ENCODE measurements at places on chromosomes 5 and 9.

GRCh38 chr9:101027733-101028345 lies 688 bp upstream of the PLPPR1 start:
- no peak for DNase-seq

DNA sequence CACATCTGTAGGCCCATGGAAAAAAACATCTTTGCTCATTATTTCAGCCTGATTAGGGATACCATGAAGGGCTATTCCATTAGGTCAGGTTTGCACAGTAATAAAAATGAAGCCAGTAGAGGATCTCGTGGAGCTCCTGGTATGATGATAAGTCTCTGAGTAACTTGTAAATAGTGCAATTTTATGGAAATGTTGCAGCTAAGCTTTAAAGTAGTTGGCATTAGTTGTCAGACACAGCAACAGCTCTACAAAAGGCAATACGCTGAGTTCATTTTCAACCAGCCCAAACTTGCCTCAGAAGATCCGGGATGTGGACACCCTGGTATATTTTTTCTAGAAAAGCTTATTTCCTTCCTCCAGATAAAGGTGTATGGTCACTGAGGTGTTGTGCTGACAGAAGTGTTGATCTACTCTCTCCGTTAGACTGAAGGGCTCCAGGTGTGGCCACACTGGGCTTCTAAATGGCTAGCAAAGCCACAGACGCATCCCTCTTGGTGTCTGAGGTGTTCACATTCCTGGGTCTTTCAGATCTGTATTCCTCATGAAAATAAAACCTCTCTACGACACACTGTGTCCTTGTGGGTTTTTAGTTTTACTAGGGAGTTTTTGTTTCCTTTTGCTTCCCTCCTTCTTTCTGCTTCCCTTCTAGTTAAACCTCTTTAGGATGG lies 141.6 kb downstream of the GHR start:
- DNase-seq, result no peak

- DNase-seq, result no peak
Measured at GRCh38 chr5:42991404-42992087, 48.6 kb downstream of the ANXA2R start.

DNA sequence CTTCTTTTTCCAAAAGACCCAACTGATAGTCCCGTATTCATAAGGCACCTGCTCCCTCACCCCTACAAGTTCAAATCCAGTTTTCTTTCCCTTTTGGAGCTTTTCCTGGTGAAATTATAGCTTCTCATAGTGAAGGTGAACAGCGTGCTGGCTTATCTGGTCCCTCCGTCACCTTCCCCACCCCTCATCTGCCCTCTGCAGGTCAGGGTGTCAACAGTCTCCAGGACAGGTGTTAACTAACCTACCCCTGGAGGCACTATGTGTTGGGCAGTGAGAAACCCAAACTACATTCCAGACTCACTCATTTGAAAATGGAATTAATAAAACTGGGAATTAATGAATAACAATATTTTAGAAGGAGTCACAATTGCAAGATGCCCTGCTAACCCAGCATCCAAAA lies 109.0 kb upstream of the TAS2R1 start:
- DNase-seq, result no peak

- no peak for DNase-seq
Measured at GRCh38 chr9:74942801-74943200, 9.9 kb downstream of the C9orf40 start.

- DNase-seq, result no peak
Measured at GRCh38 chr5:140828362-140828737, 590 bp downstream of the PCDHA6 start.

GRCh38 chr9:70535546-70536323 lies 121.3 kb upstream of the KLF9 start:
- DNase-seq, result no peak

- DNase-seq, result no peak
Measured at GRCh38 chr5:166624573-166624972, 1666.9 kb upstream of the WWC1 start.

GRCh38 chr5:60352992-60353599 lies 346.9 kb downstream of the DEPDC1B start:
- no peak for DNase-seq

GRCh38 chr9:13979941-13980318 lies 334.0 kb downstream of the NFIB start:
- no peak for DNase-seq

DNA sequence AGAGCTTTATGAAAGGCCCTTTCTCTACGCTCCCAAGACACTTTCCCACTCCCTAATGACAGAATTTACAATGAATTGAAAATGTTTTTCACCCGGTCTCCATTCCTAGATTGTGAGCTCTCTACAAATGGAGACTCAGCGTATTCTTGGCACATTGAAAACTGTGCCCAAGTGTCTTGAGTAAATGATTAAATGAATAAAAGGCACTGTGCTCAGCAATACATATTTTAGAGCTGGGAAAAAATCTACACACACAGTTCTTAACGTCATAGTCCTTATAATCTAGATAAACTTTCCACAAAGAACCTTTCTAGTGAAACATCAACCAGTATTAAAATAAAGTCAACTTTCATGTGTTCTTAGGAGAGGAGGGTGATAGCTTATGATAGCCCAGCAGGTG lies 634.0 kb downstream of the RAB3C start:
- DNase-seq, result no peak

- no peak for DNase-seq
Measured at GRCh38 chr5:115455301-115455707, 89.3 kb downstream of the FEM1C start.

DNA sequence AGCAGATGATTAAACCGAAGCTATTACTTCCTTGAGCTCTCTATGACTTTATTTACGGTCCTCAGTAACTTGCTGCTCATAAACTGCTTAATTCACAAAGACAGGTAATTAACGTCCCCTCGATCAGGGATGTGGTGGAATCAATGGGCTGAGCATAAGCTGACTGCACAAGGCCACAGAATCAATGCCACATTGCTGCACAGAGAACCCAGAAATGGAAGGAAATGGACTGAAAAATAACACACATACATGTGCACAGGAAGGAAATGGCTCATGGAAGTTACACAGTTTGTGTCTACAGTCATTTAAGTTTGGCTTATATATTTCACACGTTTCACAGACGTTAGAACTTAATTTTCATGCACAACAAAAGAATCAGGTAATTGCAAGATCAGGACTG lies 118.3 kb upstream of the KLF9 start:
- no peak for DNase-seq

- no peak for DNase-seq
Measured at GRCh38 chr5:124056326-124056990, 544.5 kb downstream of the CSNK1G3 start.

GRCh38 chr9:107639426-107639825 lies 149.9 kb upstream of the KLF4 start:
- DNase-seq, result no peak

GRCh38 chr5:88263349-88263748 lies 5.3 kb downstream of the TMEM161B start:
- no peak for DNase-seq

DNA sequence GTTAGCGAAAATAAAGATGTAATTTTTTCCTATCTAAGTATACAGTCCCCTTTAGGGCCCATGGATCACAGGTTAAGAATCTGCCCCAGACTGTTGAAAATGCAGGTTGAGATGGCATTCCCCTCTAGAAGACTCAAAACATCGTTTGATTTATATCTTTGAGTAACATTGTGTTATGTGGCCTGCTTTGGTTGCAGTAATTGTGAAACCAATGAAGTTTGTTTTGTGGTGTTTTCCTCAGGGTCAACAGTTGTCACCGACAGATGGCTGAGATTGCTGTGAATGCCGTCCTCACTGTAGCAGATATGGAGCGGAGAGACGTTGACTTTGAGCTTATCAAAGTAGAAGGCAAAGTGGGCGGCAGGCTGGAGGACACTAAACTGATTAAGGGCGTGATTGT lies 7.8 kb downstream of the CCT5 start:
- DNase-seq, result no peak

DNA sequence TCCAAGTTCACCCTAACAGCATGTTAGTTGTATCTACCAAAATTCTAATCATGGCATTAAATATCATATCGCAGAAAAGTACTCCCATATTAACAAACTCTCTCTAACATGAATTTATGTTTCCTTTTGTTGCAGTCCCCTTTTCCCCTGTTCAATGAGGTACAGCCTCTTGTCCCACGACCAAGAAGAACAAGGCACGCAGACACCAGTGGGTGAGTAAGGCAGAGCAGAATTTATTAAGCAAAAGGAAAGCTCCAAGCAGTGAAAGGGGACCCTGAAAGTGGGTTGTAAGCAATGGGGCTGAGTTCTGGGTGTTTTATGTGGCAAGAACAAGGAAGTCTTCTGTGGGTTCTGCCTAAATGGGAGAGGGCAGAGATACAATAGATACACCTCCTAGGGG lies 183.5 kb downstream of the LURAP1L start:
- no peak for DNase-seq

DNA sequence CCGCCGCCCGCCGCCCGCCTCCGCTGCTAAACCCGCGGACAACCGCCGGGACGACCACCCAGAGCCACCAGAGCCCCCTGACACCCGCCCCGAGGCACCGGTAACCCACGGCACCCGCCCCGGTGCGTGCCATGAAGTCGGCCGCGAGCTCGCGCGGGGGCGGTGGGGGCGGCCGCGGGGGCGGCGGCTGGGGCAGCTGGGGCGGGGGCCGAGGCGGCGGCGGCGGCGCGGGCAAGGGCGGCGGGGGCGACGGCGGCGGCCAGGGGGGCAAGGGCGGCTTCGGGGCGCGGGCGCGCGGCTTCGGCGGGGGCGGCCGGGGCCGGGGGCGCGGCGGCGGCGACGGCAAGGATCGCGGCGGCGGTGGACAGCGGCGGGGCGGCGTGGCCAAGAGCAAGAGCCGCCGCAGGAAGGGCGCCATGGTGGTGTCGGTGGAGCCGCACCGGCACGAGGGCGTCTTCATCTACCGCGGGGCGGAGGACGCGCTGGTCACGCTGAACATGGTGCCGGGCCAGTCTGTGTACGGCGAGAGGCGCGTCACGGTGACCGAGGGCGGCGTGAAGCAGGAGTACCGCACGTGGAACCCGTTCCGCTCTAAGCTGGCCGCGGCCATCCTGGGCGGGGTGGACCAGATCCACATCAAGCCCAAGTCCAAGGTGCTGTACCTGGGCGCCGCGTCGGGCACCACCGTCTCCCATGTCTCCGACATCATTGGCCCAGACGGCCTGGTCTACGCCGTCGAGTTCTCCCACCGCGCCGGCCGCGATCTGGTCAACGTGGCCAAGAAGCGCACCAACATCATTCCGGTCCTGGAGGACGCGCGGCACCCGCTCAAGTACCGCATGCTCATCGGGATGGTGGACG lies 499 bp downstream of the FBLL1 start:
- no peak for DNase-seq

- DNase-seq, result no peak
Measured at GRCh38 chr5:40071870-40072269, 607.8 kb upstream of the PTGER4 start.

- no peak for DNase-seq
Measured at GRCh38 chr5:26482810-26483375, 555.5 kb downstream of the CDH9 start.

DNA sequence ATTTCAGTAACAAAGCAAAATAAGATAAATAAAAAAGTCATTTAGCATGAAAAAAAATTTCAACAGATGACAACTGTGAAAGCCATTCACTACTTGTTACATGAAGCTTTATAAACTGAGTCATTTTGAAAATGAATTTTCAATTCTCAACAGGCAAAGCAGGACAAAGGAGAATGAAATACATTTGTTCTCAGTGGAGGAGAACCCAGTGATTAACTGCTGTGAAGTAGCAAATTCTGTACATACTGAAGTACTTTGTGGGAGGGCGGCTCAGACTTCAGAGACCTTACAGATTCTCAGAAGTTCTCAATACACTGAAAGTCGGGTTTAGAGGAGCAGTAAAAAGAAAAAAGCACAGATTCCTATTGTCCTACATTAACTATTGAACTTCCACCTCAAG lies 21.7 kb downstream of the SKIC3 start:
- DNase-seq, result no peak

DNA sequence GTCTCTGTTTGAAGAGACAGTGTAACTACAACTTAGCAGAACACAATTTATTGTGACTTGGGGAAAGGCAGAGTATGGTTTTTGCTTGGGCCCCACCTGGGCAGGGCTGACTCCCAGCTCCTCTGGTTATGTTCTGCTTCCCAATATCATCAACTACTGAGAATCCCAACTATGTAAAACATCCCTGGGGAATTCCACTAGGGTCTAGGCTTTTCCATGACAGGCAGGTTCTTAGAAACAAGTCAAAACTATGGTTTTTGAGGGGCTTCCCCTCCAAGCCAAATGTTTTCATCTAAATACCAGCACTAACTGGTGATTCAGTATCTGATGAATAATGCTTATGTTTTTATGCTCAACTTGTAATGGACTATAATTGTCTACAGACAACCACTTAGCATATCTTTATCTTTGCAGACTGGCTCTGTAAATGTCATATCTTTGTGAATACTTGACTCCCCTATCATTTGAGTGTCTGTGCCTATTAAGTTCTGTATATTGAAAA lies 409.5 kb downstream of the PDE4D start:
- no peak for DNase-seq

- no peak for DNase-seq
Measured at GRCh38 chr5:139663207-139664085, 15.3 kb downstream of the CXXC5 start.

DNA sequence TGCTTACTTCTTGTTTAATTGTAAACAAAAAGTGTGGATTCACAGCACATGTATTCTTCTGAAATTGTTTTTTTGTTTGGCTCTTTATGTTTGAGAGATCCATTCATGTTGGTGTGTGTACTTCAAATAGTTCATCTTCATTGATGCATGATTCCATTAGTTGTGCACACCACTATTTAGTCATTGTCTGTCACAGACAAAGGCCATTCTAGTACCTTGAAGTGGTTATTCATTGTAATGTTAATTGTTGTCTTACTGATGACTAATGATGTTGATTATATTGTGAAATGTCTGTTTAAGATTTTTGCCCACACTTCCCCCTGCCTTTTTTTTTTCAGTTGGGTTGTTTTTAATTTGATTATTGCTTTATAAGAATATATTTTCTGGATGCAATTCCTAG lies 391.3 kb downstream of the DIRAS2 start:
- no peak for DNase-seq

- DNase-seq, result no peak
Measured at GRCh38 chr5:10479154-10479721, 37.6 kb downstream of the ROPN1L start.

- peak; percentile 58 for DNase-seq
Measured at GRCh38 chr5:170638454-170639220, 134.8 kb downstream of the KCNIP1 start.

DNA sequence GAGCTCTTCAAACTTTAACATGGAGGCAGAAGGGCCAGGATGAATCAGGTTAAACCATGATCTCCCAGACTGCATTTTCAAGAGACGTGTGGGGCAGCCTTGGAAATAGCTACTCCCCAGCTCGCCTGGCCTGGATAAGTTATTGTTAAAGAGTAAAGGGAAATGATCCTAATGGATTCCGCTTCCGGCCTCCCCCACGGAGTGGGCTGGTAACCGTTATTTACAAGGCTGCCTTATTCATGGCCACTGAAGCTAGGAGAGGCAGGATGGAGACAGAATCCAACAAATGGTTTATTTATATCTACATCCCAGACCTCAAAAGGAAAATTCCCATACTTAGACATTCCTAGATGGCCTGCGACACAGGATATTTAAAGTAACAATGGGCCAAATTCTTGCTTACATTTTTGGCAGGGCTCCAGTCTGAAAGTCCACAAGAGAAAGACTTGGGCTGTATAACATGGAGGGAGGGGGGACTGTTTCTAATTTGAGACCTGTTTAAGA lies 27.9 kb downstream of the SPRY4 start:
- no peak for DNase-seq

- no peak for DNase-seq
Measured at GRCh38 chr5:73446631-73447529, 1.7 kb downstream of the FOXD1 start.

All from stimulated activated CD8-positive, alpha-beta memory T cell treated with anti-CD3 and anti-CD28 coated beads, Interleukin-7, amount 100 ng/mL, for 24 hours (primary cell).